ENCODE measurements at places on chromosomes 2 and 18. TPM values are rescaled to one million over a fixed set of nuclear protein-coding genes. Genes with fewer than 3 reads are reported as not detected.

The REG3A gene
- polyA plus RNA-seq, result not detected

The KCNE4 gene
- not detected for polyA plus RNA-seq

The POLE4 gene
- 92.2 TPM for polyA plus RNA-seq

DNA sequence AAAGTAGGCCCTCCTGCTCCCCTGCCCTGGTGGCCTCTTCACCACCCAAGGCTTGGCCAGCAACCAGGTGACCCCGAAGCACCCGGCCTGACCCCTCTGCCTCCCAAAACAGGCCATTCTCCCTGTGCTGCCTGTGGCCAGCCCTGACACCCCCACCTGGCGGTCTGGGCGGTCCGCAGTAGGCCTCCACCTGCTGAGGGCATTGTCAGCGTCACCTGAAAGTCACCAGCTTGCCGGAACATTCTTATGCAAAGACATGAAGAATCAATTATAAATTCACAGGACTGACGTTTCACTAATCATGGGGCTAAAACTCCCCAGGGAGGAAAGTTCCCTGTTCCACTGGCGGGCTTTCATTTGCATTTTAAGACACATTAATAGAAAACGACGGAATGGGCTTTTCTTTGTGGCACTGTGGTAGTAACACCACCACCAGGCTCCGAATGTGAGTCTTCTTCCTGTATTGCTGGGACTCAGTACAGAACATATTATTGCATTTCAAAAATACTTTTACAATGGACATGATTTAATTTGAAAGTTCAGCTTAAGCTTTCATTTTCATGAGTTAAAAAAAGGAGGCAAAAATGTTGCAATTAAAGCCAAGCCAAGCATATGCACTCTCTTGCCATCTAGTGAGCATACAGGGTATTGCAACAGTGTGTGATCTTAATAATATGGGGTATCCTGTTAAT, 57.4 kb downstream of the ADI1 start:
- peak; percentile 38 for DNase-seq
- no peak overlapping the region for H3K4me3 ChIP-seq
- H3K36me3 ChIP-seq, result peaks cover 5% of the 10 kb centered on the region
- peak overlapping the region; percentile 49 for H3K27ac ChIP-seq
- H3K4me1 ChIP-seq, result no peaks in the 10 kb centered on the region
- peaks cover 2% of the 10 kb centered on the region for H3K27me3 ChIP-seq

- H3K4me1 ChIP-seq, result no peaks in the 10 kb centered on the region
- no peak overlapping the region for H3K4me3 ChIP-seq
- no peak overlapping the region for H3K27ac ChIP-seq
- H3K27me3 ChIP-seq, result no peaks in the 10 kb centered on the region
- no peaks in the 10 kb centered on the region for H3K36me3 ChIP-seq
These were observed 58.0 kb downstream of the SLC40A1 start for GRCh38 chr2:189522435-189523151.

- H3K36me3 ChIP-seq, result peaks cover 47% of the 10 kb centered on the region
- no peak overlapping the region for H3K27ac ChIP-seq
- DNase-seq, result no peak
These were observed 70.6 kb downstream of the GDF7 start for GRCh38 chr2:20737505-20737904.

Measured in immature natural killer cell (primary cell).